Activated CD4-positive, alpha-beta T cell treated with anti-CD3 and anti-CD28 coated beads, Interleukin-2, amount 10 ng/mL, durations not matched to agents 24 days and 14 days (primary cell): ENCODE measurements at places on chromosomes 3 and 15. TPM values are rescaled to one million over a fixed set of nuclear protein-coding genes. Genes with fewer than 3 reads are reported as not detected.
A peak's percentile ranks its signal among the peaks of the same experiment; 100 is the strongest.

- H3K27me3 ChIP-seq, result peaks cover 5% of the 10 kb centered on the region
- H3K4me1 ChIP-seq, result no peaks in the 10 kb centered on the region
- DNase-seq, result no peak
- H3K36me3 ChIP-seq, result no peaks in the 10 kb centered on the region
Measured at GRCh38 chr15:51318382-51319150, 19.8 kb downstream of the CYP19A1 start.

- no peak overlapping the region for H3K27ac ChIP-seq
- H3K27me3 ChIP-seq, result no peaks in the 10 kb centered on the region
- H3K4me3 ChIP-seq, result no peak overlapping the region
- peaks cover 3% of the 10 kb centered on the region for H3K36me3 ChIP-seq
- no peak for DNase-seq
Measured at GRCh38 chr15:66682865-66683264, 19.2 kb upstream of the SMAD6 start.

DNA sequence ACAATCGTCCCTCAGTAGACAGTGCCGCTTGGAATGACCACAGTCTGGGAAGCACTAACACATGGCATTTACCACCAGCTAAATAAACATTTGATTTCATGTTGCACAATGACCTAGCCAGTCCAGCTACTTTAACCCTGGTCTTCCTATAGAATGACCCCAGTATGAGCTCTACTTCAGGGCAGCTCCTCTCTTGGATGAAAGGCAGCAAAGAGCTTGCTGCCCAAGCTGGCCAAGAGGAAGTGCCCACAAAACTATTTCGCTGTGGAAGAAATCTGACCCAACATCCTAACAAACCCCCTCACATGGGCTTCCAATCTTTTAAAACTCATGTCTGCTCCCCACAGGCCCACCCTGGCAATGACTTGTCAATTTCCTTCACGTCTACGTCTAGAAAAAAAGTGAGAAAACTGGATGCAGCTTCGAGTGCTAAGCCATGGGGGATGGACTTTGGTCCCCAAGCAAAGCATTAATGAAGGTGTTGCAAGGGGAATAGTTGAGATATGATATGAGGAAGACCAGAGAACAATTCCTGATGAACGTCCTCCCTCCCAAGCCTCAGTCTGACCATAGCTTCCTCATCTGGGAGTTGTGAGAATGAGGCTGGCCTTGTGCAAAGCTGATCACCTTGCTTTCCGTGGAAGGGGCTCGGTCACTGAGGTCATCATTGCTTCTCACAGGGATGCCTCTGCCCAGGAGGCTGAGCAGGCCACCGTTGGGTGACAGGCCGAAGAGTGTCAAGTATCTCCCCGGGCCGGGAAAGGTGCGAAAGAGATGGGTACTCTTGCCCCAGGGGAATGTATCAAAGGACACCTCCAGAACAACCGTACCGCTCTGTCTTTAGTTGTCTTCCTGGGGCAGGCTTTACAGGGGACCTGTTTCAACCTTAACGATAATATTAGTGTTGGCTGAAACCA is 964 bp downstream of the SLC25A20 start:
- no peaks in the 10 kb centered on the region for H3K27me3 ChIP-seq
- H3K4me1 ChIP-seq, result peaks cover 31% of the 10 kb centered on the region
- H3K4me3 ChIP-seq, result peak overlapping the region; percentile 90
- H3K27ac ChIP-seq, result peak overlapping the region; percentile 91

DNA sequence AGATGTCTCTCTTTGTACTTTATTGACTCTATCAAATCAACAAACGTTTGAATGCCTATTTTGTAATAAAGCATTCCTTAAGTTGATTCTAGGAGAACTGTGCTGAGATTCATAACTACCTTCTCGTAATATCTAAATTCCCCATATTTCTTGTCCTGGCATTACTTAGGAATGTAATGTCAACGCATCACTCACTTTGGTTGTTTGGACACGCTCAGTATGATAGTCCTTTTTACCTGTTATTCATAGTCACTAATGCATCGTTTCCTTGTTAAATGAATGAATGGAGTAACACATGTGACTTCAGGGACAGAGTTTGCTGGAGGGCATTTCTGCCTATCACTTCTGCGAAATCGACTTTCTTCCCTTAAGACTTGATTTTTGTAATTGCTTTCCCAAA is 44.1 kb upstream of the RASGRP1 start:
- DNase-seq, result no peak
- no peak overlapping the region for H3K4me3 ChIP-seq
- peaks cover 73% of the 10 kb centered on the region for H3K4me1 ChIP-seq
- peak overlapping the region; percentile 96 for H3K27ac ChIP-seq
- H3K27me3 ChIP-seq, result no peaks in the 10 kb centered on the region

- DNase-seq, result no peak
- H3K27ac ChIP-seq, result no peak overlapping the region
- peaks cover 2% of the 10 kb centered on the region for H3K27me3 ChIP-seq
- H3K36me3 ChIP-seq, result no peaks in the 10 kb centered on the region
- H3K4me1 ChIP-seq, result no peaks in the 10 kb centered on the region
Measured at GRCh38 chr3:180855956-180856355, 56.5 kb upstream of the FXR1 start.

GRCh38 chr3:23629181-23629894 is 176.4 kb upstream of the UBE2E1 start:
- H3K4me3 ChIP-seq, result no peak overlapping the region
- no peaks in the 10 kb centered on the region for H3K4me1 ChIP-seq
- peaks cover 1% of the 10 kb centered on the region for H3K27me3 ChIP-seq
- no peak for DNase-seq

DNA sequence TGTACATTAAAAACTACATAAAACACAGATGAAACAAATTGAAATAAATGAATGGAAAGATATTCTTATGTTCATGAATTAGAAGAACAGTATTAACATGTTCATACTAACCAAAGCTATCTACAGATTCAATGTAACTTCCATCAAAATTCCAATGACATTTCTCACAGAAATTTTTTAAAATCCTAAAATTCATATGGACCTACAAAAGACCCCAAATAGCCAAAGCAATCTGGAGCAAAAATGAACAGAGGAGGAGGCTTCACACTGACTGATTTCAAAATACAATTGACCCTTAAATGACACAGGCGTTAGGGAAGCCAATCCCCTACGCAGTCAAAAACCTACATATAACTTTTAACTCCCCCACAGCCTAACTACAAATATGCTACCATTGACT is 39.4 kb downstream of the KPNA1 start:
- peaks cover 14% of the 10 kb centered on the region for H3K4me1 ChIP-seq
- H3K4me3 ChIP-seq, result no peak overlapping the region
- no peak overlapping the region for H3K27ac ChIP-seq

DNA sequence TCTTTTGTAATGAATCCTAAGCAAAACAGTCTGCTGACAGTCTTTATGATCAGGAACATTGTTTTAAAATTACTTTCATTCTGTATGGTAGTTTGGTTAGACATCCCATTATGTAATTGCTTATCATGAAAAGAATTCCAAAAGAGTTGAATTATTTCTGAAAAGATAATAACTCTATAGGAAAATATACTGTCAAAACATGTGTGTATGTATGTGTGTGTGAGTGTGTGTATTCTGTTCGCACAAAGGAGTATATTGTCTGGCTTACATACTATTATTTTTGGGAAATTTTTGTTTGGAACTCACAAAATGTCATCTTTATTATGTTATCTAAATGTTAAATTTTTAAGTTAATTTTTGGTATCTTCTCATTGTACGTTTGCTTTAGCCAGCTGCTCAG is 1075.9 kb downstream of the ZPLD1 start:
- no peaks in the 10 kb centered on the region for H3K36me3 ChIP-seq
- no peaks in the 10 kb centered on the region for H3K4me1 ChIP-seq
- no peaks in the 10 kb centered on the region for H3K27me3 ChIP-seq
- H3K27ac ChIP-seq, result no peak overlapping the region

The DAG1 gene
- 21.3 and 21.9 TPM in 2 replicates for total RNA-seq

The HES1 gene
- total RNA-seq, result 0.64 and 1.2 TPM in 2 replicates

- peaks cover 2% of the 10 kb centered on the region for H3K4me1 ChIP-seq
- H3K27ac ChIP-seq, result no peak overlapping the region
Measured at GRCh38 chr15:28904541-28905315, 19.0 kb downstream of the APBA2 start.
